Glomerular endothelial cell (primary cell): ENCODE measurements at places on chromosomes 7 and 10. TPM values are rescaled to one million over a fixed set of nuclear protein-coding genes. Genes with fewer than 3 reads are reported as not detected.

- no peak for DNase-seq
These were observed 483 bp downstream of the GDF10 start for GRCh38 chr10:47300429-47300931.

GRCh38 chr10:34492081-34492480 is 323.0 kb downstream of the PARD3 start:
- no peak for DNase-seq

The HOXA7 gene
- 12.5 and 17.7 TPM in 2 replicates for total RNA-seq

GRCh38 chr10:130634816-130635215 is 498.6 kb downstream of the GLRX3 start:
- DNase-seq: no peak

GRCh38 chr7:39647816-39648215 is 24.4 kb downstream of the RALA start:
- DNase-seq: no peak

- no peak for DNase-seq
These were observed 17.1 kb downstream of the OAT start for GRCh38 chr10:124401633-124402032.

DNA sequence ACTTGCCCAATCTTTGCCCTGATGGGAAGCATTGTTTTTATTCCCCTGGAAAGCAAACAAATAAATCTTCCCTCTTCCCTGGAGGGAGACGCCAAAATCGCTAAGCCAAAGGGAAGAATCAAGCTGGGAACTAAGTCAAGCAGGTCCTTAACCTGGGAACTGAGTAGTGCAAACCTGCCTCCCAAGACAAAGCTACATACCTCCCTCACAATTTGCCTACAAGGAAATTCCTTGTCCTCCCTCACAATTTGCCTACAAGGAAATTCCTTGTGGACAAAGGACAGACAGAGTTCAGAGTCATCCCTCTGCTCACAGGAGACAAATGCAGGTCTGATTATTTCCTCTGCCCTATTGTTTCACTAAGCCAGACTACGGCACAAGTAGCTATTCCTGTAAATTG is 50.5 kb downstream of the SPOCK2 start:
- DNase-seq: no peak

The CDK1 gene
- 17.1 and 20.7 TPM in 2 replicates for total RNA-seq

The PLEKHS1 gene
- total RNA-seq: not detected in 2 replicates

DNA sequence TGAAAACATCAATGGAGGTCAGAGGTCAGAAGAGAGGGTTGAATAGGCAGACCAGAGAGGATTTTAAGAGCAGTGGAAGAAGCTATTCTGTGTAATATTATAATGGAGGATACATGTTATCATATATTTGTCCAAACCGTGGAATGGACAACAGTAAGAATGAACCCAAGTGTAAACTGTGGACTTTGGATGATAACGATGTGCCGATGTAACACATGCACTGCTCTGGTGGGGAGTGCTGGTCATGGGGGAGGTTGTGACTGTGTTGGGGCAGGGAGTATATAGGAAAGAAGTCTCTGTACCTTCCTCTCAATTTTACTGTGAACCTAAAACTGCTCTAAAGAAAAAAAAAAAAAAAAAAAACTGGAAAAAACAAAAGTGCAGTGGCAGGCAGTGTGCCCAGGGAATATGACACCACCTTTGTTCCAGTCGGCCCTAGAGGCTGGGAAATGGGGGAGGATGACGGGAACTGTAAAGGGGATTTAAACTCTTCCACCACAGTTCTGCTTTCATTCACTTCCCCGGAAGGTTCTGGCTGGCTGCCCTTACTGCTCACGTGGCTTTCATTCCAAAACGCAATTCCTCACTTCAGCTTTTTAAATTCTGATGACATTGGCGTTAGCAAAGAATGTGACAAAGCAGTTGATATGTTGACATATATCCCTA is 113.7 kb upstream of the ANKRD1 start:
- DNase-seq: no peak

DNA sequence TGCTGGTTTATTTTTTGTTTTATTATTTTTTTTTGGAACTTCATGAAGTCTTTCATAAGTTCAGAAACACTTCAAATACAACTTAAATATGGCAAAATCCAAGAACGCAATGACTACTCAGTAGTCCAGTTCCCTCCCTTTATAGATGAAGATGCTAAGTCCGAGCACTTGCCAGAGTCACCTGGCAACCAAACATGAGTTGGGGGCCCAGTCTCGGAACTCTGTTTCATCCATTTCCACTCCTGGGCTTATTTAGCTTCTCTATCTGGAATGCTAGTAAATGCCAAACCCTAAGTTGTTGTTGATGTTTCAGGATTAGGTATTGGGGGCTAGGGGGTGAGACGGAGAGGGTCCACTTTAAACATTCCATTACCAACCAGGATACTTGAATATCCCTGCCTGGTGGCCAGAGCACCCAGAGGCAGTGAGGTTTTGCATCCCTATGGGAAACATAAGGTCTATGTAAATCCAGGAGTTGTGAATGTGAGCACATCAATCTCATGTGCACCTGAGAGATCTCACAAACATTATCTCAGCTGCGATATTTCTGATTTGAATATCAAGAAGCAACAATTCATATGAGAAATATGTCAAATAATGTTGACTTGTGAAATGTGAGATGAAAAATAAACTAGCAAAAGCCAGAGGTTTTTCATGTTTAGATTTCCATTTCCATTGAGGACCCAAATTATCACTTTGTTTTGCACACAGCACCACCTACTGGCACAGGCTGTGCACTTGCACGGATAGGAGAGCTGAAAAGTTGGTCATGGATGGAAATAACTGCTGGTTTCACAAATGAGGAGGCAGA is 129.3 kb downstream of the PKD1L1 start:
- DNase-seq: peak; percentile 45

The REPIN1 gene
- total RNA-seq: 96.1 and 182 TPM in 2 replicates

DNA sequence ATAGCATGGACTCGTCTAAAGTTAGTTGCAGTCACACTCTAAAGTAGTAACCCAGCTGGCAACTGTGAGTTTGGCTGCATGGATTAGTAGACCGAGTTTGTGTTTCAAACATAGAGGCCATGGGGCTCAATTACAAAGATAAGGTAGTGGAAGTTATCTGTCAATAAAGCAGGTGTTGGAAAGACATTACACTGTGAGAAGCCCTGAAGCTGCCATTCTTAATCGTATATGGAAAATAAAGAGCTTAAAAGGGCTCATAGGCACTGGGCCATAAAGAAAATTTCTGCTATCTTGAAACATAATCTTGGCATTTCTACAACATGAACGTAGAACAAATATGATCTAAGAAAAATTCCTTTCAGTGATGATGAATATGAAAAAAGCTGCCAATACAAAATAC is 837.7 kb downstream of the REEP3 start:
- no peak for DNase-seq
